NCI-H2029 treated with DMSO at 0.1 percent for 48 hours (cell line): ENCODE measurements at places on chromosomes 11 and 22.
A peak's percentile ranks its signal among the peaks of the same experiment; 100 is the strongest.

GRCh38 chr11:67366546-67366945 is 6.9 kb downstream of the CLCF1 start:
- no peak for DNase-seq

GRCh38 chr22:45462034-45462655 is 40.5 kb upstream of the FBLN1 start:
- DNase-seq: no peak

DNA sequence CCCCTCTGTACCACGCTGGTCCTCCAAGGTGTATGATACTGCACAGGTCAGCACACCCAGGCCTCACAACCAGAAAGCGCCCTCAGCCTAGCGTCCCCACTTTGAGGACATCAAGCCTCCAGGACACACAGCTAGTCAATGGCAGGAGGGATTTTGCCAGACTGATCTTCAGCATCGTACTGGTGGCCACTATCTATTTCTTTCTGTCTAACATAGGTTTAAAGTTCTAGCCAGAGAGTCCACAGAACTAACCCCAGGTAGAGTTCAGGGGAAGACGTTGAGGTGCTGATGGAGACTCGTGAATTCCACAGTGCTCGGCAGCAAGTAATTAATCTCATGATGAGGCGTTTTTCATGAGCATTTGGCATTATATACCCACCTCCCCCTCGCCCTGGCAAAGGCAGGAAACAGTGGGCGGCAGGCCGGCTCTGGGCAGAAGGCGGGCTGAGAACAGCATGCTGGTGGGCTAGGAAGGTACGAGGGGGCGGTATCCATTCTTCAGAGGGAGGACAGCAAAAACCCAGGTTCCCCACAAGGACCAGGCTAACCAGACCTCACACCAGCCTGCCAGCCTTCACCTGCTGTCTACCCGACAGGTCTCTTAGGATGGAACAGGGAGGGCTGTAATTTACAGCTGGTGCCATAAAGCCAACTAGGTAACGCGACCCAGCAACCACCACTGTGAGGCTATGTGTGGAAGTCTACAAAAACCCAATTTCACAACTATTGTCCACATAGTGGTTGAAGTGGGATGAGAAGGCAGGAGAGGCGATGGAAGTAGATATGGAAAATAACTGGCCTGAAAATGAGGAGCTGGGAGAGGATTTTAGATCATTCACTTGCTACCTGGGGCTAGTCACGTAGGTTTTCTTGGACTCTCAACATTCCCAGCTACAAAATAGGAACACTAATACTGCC is 18.5 kb downstream of the MYH9 start:
- no peak for DNase-seq

DNA sequence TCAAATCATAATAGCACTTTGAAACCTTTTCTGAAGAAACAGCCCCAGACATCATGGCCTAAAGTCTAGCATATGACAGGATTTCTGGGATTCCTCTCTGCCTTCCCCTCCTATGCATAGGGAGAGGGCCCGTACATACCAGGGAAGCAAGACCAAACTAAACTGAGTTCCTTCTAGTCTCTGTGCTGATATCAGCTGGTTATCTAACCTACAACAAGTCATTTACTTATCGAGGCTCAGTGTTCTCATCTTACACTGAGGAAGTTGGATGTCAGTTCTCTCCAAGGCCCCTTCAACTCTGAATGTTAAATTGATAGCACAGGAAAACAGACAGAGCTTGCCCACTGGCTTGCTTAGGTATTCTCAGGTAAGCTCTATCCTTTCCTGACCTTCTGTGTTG is 17.0 kb upstream of the GRIK4 start:
- no peak for DNase-seq

DNA sequence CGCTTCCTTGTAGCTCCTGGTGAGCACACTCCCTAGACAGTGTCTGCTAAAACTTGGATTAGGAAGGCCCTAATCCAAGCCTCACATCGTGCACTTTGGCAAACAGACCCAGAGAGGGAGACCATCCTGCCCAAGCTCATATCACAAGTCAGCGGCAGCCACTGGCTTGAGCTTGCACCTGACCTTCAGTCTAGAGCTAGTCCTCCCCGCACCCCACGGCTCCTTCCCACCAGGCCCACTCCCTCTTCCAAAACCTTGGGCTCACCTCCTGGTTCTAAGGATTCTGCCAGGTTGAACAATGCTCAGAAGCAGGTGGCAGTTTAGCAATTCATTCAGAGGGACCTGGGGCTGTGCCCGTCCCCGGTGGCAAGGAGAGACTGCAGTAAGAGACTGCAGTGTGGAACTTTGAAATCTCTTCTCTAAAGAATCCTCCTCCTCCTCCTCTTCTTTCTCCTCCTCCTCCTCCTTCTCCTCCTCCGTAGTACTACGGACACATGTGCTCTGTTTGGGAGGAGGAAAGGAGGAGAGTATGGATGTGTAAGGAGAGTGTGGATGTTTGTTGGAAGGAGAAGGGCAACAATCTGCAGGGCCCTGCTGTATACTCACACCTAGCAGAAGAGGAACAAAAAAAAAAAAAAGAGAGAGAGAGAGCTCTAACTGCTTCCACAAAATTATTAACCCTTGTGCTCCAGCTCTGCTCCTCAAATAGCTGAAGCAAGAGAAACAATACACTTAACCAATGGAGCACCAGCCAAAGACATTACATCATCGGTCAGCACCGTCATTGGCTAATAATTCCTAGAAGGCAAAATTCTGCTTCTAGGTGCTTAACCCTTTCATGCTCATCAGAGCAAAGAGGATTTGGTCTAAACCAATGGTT is 6.0 kb downstream of the SYN3 start:
- no peak for DNase-seq

DNA sequence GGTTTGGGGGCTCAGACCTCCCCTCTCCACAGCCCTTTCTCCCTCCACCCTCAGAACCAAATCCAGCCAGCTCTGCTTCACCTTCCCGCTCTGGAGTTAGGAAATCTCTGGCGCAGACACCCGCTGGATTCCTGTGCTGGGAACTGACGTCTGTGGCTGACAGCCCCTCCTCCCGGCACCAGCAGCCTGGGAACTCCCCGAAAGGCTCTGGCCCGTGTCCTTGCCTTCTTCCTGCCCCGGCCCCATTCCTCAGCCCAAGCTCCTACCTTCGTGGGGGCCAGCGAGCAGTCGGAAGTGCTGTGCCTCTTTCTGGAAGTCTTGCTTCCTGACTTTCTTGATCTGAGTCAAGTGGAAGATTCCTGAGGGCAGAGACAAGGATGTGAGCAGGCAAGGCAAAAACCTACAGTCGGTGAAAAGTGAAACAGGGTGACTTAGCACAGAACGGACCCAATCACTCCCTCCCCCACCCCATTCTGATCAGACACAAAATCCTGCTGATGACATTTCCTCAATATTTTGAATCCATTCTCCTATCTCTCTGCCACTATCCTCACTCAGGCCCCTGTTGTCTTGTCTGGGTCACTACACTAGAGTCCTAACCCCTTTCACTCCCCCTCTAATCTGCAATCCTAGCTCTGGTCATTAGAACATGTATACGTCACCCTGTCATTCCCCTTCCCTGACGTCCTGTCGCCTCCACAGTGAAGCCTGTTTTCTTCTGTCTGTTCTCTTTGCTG is 34.1 kb downstream of the CHRDL2 start:
- DNase-seq: no peak

DNA sequence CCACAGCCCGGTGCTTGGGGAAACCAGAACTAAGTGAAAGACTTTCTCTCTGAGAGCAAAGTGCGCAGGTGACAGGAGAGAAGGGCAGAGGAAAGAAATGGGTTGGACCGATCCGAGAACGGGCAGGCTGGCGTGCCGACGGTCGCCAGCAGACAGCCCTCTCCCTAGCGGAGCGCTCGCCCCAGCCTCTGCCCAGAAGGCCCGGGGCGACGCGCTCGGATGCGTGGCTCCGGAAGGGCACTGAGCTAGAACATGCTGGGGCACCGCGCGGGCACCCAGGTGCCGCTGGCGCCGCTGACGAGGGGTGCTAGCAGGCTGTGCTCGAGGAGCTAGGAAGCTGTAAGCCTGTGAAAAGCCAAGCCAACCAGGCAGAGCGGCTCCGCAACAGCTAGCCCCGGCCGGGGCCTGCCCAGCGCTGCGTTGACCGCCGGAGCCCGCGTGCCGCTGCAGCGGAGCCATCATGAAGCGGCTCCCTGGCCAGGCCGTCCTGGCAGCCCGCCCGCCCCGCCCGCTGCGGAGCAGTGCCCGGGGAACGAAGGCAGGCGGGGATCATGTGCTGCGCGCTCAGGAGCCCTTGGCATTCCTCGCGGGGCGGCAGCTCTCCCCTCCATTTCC is 22.1 kb upstream of the RRAS2 start:
- DNase-seq: no peak

DNA sequence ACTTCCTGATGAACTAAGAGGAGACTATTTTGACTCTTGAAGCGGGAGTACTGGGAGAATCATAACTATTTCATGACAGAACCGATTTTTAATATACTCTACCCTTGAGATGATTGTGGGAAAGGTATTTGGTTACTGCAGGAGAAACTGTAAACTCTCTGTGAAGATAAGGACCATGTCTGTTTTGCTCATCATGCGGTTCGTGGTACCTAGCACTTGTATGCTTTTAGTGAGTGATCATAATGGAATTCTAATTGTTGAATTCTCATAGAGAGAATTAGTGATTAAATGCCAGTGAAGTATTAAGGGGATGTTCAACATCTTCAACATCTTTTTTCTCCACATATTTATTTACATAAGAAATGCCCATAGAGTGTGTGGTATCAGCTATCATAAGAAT is 11.4 kb downstream of the AASDHPPT start:
- DNase-seq: no peak

DNA sequence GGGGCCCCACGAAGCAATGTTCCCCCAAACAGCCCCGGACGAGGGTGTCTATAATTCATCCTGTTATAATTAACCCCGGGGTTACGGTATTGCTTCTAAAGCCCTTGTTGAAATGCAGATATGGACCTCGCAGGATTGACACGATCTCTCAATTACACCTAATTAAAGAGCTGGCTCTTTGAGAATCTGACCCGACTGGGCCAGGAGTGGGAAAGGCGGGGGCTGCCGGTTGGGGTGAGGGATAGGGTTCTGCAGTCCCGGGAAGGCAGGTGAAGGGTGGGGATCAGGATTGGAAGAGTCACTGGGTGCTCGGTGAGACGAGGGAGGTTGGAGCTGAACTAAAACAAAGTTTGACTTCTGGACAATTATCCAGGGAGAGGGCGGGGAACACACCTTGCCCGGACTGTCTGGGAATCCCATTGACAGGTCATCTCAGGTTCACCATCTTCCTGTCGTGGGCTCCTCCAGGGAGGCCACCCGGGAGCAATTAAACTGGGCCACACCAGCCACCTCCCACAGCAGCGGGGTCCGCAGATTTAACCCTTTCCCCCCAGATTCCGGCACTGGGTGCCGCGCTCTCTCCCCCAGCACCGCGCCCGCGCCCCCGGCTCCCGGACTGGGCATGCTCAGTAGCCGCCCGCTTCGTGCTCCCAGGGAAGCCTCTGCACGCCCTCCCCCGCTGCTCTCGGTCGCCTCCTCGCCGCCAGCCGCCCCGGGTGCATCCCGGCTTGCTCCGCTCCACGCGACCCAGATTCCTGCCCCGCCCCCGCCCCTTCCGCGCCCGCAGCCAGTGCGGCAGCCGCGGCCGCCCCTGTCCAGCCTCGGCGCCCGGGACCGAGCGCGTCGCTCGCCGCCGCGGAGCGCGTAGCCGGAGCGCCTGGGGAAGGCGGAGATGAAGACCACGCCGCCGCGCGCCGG is at the start of gene ELMOD1:
ELMOD1 (plus strand) TSS at position 688 of the 918 bp plus-strand sequence. CDS start 27,043 bp downstream, outside the sequence.
- DNase-seq: no peak

DNA sequence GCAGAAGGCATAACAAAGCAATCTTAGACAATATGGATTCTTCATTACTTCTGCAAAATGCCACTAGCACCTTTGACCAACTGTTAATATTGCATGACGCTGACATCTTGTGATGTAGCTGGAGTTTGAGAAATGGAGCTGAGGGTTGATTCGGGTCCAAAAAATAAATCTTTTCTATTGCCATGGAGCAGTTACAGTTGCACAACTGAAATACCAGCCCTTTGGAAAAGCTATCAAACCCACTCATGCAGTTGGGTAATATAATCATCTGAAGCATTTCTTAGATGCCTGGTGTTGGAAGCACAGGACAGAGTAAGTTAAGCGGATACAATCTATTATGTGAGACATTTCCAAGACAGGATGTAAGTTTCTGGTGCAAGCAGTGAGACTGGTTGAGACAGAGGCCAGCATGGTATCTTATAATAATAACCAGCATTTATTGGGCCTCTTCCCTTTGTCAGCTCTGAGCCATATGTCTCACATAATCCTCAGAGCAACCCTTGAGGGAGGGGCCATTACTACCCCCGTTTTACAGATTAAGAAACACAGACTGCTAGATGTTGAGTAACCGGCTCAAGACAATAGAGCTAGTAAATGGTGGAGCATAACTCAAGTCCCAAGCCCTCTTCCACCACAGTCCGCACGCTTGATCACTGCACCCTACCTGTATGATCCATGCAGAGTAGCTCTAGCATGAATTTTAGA is 74.9 kb upstream of the CAPRIN1 start:
- no peak for DNase-seq

DNA sequence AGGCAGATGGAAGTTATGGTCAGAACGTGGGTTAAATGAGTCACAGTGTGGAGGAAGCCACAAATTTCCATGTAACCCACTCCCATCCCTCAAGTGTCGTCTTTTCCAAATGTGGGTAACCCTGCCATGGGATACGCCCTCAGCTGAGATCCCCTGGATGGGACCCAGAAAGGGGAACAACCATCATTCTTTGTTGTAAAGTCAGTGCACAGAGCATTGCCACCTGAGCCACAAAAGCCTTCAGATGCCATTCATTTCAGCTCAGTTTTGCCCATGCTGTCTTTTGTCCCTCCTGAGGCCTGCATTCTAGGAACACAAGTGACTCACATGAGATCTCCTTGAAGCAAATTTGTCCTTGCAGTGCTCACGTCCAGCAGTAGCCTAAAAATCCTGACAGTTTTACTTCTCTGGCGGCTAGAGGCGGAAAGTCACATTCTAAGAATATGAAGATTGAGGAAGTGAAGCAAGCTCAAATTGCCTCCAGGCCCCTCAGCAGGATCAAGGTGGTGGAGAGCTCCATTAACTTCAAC is 30.6 kb downstream of the MMP13 start:
- DNase-seq: no peak

DNA sequence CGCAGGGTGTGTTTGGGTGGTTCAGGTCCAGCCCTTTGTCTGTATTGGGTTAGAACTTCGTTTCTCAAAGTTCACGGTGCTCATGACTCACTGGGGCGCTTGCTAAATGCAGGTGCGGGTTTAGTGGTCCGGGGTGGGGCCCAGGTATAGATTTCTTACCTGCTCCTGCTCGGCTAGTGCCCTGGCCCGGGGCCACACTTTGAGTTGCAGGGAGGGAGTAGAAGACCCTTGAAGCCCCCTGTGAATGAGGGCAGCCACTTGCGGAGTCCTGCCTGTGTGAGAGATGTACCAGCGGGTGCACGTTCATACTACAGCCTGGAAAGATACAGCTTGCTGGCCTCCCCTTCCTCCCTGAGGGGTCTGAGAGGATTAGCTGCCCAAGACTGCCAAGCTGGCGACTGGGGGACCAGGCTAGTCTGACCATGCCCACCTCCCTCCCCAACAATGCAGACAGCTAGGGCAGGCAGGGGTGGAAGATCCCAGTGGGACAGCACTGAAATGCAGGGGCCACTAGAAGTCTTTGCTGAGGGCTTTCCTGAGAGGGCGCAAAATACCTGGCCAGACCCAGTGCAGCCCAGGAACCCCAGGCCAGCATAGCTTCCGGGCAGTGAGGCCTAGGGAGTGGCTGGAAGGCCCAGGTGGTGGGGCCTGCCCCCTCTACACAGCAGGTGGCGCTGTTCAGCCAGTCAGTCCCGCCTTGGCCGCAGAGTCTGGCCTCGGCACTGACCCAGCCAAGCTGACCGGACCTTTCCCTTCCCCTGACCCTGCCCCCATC is 5.1 kb upstream of the MYRF start:
- DNase-seq: peak; percentile 14

- no peak for DNase-seq
Observed at GRCh38 chr11:110858547-110858921, 146.3 kb upstream of the ARHGAP20 start.
